ENCODE measurements at places on chromosomes 5 and 9.
A peak's percentile ranks its signal among the peaks of the same experiment; 100 is the strongest.

DNA sequence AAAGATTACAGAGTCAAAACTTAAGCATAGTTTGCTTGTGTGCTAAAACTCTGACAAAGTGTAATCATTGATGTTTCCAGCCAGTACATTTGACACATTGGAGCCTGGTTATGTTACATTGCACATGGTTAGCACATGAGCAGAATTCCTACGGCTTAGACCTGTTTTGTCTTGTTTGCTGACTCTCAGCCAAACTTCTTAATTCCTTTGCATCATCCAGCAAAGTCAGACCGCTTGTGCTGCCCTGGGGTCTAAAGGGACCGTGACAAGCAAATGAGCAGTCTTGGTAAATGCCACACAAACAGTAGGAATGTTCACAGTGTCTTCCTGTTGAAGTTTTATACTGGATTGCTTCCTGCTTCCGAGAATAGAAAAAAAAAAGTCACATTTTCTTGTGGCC, 72.0 kb upstream of the ENTREP1 start:
- DNase-seq = no peak

DNA sequence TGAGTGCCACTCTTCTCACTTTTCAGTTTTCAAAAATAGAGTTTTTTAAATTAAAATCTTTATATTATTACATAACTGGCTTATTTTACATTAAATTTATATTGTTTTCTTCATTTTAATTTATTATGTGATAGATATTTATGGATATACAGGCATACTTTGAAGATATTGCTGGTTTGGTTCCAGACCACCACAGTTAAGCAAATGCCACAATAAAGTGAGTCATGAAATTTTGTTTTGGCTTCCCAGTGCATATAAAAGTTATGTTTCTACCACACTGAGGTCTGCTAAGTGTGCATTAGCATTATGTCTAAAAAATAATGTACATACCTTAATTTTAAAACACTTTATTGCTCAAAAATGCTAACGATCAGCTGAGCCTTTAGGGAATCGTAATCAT, 47.4 kb downstream of the NDUFS4 start:
- DNase-seq = no peak

DNA sequence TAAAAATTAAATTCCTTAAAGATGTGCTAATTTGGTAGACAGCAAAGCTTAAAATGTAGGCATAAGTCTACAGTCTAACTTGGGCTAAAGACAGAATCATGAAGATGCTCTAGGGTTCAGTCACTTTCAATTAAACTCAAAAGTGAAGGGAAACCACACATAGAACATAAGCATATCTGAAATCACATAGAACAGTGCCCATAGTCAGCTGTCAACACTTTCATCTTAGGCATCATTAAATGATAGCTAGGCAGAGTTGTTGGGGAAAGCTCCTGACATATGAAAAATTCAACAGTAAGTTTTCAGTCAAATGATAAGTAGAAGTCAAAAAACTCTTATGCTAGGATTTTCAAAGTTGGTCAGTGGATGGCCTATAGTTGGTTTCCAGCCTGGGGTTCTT, 11.0 kb downstream of the DAB2 start:
- no peak for DNase-seq

- DNase-seq = no peak
These were observed 7.6 kb downstream of the RNU6ATAC start for GRCh38 chr9:134156564-134157377.

- no peak for DNase-seq
These were observed 425.8 kb downstream of the MAN2A1 start for GRCh38 chr5:110115503-110115902.

DNA sequence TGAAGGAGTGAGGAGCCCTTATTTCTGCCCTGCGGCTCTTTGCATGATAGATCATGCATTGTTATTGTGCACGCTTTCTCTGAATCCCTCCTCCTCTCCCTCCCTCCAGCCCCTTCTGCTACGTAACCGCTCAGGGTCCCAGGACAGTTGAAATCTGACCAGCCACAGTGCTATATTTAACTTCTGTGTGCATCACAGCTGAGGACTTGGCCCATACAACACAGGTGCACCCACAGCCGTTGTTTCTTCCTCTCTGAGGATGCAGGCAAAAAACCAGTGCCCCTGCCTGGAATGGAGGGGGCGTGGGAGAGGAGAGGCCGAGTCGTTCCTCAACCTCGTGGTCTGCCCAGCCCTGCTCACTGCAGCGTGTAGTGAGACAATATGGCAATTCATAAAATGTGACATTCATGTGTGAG, 335.6 kb upstream of the CLINT1 start:
- DNase-seq = no peak

GRCh38 chr5:133794771-133795415, 173.5 kb downstream of the C5orf15 start:
- no peak for DNase-seq

- no peak for DNase-seq
These were observed 605 bp downstream of the CHSY3 start for GRCh38 chr5:129904667-129905472.

DNA sequence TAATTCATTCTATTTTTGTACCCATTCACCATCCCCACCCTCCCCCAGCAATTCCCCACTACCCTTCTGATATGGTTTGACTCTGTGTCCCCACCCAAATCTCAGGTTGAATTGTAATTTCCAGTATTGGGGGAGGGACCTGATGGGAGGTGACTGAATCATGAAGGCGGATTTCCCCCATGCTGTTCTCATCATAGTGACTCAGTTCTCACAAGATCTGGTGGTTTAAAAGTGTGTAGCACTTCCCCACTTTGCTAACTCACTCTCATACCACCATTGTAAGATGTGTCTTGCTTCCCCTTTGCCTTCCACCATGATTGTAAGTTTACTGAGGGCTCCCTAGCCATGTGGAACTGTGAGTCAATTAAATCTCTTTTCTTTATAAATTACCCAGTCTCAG, 25.9 kb upstream of the TESK1 start:
- no peak for DNase-seq

DNA sequence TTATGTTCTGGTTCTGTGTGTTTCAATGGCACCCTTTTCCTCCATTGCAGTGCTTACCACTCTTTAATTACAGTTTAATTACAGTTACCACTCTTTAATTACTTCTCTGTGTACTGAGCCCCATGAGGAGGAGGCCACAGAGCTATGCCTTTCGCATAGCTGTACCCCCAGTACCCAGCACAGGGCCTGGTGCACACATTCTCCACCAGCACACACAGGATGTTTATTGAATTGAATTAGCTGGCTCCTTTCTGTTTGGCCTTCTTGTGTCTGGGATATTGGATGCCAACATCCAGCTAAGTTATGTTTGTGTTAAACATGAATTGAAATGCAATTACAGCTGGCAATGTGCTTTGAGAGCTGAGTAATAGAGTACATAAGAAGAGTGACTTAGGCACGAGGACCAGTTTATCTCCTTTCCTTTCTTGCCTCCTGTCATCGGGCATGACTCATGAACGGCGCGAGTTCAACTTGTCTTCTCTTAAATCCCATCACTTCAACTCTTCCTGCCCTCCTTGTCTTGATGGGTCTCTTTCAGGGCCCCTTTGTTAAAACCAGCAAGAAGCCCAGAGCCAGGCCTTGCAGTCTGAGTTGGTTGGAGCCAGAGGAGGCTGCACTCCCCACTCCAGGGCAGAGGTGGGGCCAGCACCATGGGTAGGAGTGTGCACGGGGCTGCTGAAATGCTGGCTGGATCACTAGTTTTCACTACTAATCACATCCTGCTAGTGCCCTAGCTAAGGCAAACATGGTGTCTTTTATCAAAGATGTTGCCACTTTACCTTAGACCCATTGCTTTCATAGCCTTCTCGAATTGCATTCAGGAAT, 37.4 kb downstream of the MVB12B start:
- DNase-seq = no peak

- DNase-seq = peak; percentile 20
These were observed 105.6 kb upstream of the PCA3 start for GRCh38 chr9:76658510-76659231.

DNA sequence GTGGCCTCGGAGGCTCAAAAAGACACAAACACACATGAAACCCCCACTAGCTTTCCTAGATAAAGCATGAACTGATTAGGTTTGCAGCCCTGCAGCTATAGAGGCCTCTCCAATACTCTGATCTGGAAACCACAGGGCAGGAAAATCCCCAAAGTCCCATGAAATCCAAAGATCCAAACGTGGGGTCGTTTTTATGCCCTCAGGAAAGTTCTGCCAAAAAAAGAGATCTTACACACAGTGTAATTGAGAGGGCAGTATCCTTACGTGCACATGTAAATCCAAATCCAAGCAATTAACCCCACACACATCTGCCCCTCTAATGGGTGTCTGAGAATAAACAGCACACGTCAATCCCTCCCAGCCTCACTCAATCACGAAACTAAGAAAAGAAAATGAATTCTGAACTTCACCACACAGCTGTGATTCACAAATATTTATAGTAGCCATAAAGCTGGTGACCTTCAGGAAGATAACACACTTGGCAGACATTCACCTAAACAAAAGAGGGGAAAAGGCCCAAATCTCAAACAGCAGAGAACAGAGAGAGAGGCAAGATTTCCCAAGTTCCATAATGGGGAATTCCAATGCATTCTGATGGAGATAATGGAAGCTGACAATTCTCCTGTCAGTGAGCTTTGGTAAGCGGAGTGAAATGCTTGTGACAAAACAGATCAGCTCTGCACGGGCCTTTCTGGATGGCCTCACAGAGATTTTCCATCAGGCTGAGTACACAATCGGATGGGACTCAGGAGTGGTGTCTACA, 114.2 kb downstream of the SEMA5A start:
- no peak for DNase-seq

DNA sequence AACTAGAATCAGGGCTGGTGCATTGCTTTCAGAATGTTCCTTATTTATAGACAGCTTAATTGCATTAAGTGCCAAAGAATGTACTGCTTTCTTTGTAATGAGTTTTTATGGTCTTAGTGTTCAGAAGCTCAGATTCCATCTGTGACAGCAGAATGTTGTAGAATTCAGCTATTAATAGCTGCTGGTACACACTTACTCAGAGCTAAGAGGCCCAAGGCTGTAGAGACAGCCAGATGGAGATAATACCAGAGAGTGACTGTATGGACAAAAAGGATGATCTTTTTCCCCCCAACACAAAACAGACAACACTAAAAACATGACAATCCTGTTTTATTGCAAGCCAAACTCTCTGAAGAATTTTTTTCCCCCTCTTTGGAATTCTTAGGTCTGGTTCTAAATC, 50.2 kb downstream of the PPP2R2B start:
- no peak for DNase-seq

DNA sequence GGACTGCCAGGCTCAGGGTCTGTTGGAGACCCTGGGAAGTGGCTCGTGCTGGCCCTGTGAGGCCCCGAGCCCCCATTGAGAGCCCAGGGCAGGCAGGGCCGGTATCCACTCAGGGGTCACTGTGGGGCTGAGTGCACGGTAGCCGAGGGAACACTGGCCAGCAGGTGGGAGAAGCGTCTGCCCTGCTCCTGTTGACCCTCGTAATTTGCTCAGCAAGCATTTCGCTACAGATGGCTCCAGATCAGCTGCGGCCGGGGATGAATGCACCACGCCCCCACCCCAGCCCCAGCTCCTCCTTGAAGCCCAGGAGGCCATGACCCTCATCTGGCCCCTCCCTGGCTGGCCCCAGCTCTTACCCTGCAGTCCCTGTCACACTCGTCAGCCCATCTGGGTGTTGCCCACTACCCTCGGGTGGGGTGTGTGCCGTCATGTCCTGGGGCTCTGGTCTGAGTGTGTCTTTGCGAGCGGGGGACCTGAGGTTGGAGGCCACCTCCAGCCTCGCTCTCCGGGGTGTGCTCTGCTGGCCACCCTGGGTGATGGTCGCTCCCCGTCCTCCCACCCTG, 6.1 kb upstream of the NRARP start:
- DNase-seq = no peak

- no peak for DNase-seq
These were observed 34.3 kb upstream of the BARHL1 start for GRCh38 chr9:132547976-132548730.

- DNase-seq = no peak
These were observed 439.0 kb upstream of the PTGER4 start for GRCh38 chr5:40240671-40241070.

GRCh38 chr5:113194591-113194990, 218.0 kb downstream of the DCP2 start:
- no peak for DNase-seq

DNA sequence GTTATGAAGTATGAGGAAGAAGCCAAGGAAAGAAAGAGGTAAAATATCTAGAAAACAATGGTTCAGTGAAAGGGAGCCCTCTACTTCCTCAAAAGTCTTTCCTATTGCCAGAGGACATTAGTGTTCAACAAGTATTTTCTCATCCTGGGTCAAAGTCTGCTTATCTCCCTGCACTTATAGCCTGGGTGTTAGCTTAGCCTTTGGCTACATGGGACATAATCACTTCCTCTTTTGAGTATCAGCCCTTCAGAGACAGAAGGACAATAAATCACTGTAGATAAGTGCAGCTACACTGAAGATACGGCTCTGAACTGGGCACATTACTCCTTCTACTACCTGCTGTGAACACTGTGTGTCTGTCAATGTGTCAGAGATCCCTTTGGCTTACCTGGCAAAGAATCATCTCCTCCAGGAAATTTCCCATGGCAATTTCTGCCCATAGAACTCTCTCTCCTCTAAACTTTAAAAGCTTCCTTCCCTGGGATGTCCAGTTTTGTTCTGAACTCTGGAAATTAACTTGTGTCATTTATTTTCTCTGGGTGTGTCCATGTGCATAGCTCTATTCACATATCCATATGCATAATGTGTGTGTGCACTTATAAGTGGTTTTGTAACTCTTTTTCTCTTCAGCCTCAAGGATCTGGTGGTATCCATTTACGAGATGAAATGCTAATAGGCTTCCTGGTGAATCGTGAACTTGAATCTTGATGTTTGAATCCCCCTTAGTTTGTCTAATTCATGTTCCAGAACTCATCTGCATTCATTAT, 30.0 kb upstream of the RECK start:
- no peak for DNase-seq

DNA sequence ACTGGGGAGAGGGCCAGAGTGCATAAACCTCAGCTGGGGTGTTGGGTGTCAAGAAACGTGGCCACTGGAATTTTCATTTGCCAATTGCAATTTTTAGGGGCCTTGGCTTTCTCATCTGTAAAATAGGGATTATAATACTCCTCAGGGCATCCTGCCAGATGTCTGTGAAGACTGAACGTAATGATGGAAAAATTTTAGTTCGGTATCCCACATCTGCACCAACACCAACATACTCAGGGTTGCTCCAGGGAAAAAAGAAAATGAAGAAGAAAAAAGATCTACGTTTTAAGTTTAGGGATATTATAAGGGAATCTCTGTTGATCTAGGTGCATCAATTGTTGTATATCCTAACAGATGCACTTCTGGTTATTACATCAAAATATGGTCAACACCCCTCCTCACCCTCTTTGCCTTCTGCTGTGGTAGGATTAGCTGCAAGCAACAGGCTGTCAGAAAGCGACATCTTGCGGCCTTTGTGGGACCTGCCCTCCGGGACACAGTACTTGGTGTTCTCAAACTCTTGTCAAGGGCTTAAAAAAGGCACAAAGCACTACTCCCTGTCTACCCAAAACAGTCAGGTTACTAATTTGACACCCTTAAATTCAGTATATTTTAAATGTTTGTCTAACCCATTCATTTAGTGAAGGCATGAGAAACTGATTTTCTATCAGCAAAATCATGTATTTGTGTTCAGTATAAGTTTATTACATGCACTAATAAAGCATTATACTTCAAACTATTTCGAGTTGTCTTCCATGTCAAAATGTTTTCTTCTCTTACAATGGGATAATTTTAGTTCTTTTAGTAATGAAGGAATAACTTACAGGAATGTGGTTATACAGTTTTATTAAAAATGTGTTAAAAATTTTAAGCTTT, 8.3 kb upstream of the TBC1D2 start:
- peak; percentile 64 for DNase-seq

Data from NCI-H1417 treated with DMSO at 0.1 percent for 48 hours (cell line).